Stimulated activated CD8-positive, alpha-beta memory T cell treated with anti-CD3 and anti-CD28 coated beads, Interleukin-2, amount 100 ng/mL, for 1 hour (primary cell): ENCODE measurements at places on chromosomes 2 and 18.

- DNase-seq = no peak
Observed at GRCh38 chr2:241505781-241506201, 2.6 kb downstream of the STK25 start.

DNA sequence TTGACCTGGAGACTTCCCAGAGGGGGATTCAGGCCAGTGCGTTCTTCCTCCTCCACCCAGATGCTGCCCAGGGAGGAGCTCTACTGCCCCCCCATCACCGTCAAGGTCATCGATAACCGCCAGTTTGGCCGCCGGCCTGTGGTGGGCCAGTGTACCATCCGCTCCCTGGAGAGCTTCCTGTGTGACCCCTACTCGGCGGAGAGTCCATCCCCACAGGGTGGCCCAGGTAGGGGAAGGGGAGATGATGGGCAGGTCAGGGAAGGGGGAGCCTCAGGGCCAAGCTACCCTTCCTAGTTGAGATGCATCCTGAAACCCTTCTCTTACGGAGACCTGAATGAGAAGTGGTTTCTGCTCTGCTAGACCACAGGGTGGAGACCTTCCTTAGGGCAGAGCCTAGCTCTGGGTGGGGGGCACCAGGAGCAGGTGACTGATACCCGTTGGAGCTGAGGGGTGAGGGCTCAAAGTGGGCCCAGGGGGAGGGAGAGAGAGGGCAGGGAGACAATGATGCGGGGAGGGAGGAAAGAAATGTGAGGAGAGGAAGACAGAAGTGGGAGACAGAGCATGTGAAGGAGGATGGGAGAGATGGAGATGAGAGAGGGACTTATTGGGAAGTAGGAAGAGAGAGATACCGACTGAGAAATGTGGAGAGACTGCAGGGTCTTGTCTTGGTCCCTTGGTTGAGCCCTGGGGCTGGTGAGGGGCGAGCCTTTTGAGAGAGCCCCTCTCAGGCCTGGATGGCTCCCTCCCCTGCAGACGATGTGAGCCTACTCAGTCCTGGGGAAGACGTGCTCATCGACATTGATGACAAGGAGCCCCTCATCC is 159.4 kb downstream of the DYSF start:
- DNase-seq = no peak

DNA sequence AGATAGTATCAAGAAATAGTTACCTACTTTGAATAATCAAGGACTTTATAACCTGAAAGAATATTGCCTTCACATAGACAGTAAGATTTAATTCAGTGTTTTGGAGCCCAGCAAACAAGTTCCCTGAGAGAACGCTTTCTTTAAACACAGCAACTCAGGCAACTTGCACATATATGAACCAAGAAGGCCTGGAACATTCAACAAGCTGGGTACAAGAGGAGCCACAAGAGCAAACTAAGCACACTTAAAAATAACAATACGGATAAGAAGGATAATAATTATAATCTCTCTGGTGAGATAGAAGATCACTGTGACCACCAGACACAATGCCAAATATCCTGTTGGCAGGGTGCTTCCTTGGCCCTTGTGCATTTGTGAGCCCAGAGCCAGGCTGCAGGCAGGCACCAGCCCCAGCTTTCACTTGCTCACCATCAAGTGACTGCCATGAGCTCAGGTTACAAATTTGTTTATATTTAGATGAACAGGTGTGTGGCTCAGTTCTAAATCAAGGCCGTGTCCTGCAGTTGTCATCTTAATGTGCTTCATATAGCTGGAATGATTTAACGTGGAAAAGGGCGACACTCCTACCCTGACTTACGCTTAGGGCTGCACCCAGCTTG is 446.6 kb downstream of the IRS1 start:
- no peak for DNase-seq

- DNase-seq = no peak
Observed at GRCh38 chr2:181306785-181307184, 150.4 kb upstream of the ITGA4 start.

DNA sequence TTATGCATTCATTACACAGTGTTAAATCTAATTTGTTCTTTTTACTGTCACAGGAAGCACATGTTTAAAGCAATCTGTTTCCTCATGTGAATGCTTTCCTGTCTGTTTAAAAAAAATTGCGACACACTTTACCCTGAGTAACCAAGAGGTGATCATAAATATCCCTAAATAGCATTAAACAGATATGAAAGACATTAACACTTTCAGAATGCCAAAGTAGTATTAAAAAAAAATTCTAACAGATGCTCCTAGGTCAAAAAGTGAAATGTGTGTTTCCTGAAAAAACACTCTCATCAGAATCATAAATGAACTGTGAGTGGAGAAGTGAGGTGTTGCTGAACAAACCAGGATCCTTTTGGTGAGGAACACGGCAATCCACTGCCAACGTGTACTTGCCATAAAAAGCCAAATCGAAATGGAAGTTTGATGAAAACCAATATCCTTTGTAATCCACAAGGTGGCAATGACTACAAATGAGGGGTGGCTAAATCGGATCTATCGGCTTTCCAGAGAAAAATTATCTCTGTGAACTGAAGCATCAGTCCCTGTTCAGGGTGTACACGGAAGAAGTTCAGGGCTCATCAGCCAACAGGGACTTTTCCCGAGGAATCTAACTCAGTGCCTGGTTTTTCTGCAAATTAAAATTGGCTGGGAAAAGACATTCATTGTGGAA is 248.9 kb downstream of the TCF4 start:
- no peak for DNase-seq
